ENCODE measurements at places on chromosomes 12 and 14. TPM values are rescaled to one million over a fixed set of nuclear protein-coding genes. Genes with fewer than 3 reads are reported as not detected.

GRCh38 chr12:128586451-128587029, 237.2 kb downstream of the SLC15A4 start:
- no peak overlapping the region for H3K27ac ChIP-seq
- H3K36me3 ChIP-seq, result peaks cover 3% of the 10 kb centered on the region
- H3K27me3 ChIP-seq, result peaks cover 2% of the 10 kb centered on the region
- H3K4me1 ChIP-seq, result peaks cover 20% of the 10 kb centered on the region

DNA sequence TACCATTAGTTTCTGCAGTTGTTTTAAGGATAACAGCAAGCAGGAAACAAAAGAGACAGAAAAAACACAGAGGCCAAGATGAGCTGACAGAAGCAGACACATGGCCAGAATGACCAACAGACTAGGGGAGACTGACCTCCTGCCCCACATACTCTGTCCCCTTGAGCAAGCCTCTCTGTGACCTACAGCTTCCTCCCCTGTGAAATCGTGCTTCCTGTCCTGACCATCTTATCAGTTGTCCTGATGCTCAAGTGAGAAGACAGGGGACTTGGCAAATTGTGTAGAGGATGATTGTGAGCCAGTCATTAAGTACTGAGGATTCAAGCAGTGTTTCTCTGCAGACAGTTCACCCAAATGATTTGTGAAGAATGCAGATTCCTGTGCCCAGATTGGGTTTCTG, 229.0 kb downstream of the SLC41A2 start:
- H3K36me3 ChIP-seq, result peaks cover 3% of the 10 kb centered on the region
- H3K4me3 ChIP-seq, result no peak overlapping the region
- no peak overlapping the region for H3K27ac ChIP-seq
- H3K27me3 ChIP-seq, result no peaks in the 10 kb centered on the region
- peaks cover 25% of the 10 kb centered on the region for H3K4me1 ChIP-seq

- H3K27me3 ChIP-seq, result peaks cover 3% of the 10 kb centered on the region
- no peaks in the 10 kb centered on the region for H3K36me3 ChIP-seq
- H3K4me3 ChIP-seq, result no peak overlapping the region
- H3K27ac ChIP-seq, result no peak overlapping the region
- DNase-seq, result peak; percentile 68
- H3K4me1 ChIP-seq, result no peaks in the 10 kb centered on the region
Measured at GRCh38 chr14:22112004-22112403, 438.4 kb upstream of the OR4E1 start.

DNA sequence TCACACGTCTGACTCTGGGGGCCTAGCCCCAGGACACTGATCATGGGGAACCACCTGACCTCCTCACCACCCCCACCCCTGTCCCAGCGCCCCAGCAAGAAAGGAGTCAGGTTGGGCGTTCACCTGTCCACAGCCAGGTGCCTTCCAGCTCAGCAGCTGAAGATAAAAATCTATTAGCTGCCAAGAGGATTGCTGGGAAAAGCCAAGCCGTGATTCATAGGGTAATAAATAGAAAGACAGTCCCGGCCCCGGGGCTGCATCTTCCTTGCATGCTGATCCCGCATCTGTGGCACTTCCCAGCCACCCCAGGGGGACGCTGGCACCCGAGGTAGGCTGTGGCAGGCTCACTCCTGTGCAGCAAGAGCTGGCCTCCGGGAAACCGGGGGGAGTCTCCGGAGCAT, 70.2 kb upstream of the NCOR2 start:
- H3K27ac ChIP-seq, result no peak overlapping the region
- H3K36me3 ChIP-seq, result peaks cover 9% of the 10 kb centered on the region
- H3K27me3 ChIP-seq, result peaks cover 3% of the 10 kb centered on the region
- no peak for DNase-seq
- peaks cover 35% of the 10 kb centered on the region for H3K4me1 ChIP-seq

DNA sequence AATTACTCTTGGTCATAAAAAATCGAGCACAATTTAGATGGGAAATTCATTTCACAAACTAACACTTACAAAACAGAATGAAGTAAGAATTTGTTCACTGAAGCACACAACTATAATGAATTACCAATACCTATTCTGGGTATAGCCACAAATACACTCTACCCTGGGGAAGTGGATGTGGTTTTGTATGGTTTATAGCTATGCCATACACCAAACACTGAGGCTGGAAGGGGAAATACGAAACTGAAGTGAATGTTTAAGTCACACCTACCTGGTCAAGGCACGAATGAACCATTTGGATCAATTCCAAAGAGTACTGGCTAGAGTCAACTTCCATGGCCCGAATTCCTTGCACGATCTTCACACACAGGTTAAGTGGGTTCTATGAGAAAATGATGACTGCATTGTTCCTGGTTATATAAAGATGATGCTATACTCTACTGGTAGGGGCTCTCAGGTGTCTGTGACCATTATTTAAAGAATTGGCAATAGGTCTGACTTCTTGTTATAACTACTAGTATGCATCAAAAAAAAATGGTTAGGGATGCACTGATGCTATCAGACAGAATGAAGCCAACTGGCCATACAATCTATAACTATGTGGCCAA, 12.8 kb downstream of the NEK9 start:
- H3K4me1 ChIP-seq, result no peaks in the 10 kb centered on the region
- H3K4me3 ChIP-seq, result no peak overlapping the region
- no peak overlapping the region for H3K27ac ChIP-seq
- no peaks in the 10 kb centered on the region for H3K36me3 ChIP-seq
- H3K27me3 ChIP-seq, result no peaks in the 10 kb centered on the region

GRCh38 chr14:69342928-69343525, 55.1 kb downstream of the ERH start:
- H3K4me1 ChIP-seq, result peaks cover 8% of the 10 kb centered on the region
- H3K27ac ChIP-seq, result no peak overlapping the region

DNA sequence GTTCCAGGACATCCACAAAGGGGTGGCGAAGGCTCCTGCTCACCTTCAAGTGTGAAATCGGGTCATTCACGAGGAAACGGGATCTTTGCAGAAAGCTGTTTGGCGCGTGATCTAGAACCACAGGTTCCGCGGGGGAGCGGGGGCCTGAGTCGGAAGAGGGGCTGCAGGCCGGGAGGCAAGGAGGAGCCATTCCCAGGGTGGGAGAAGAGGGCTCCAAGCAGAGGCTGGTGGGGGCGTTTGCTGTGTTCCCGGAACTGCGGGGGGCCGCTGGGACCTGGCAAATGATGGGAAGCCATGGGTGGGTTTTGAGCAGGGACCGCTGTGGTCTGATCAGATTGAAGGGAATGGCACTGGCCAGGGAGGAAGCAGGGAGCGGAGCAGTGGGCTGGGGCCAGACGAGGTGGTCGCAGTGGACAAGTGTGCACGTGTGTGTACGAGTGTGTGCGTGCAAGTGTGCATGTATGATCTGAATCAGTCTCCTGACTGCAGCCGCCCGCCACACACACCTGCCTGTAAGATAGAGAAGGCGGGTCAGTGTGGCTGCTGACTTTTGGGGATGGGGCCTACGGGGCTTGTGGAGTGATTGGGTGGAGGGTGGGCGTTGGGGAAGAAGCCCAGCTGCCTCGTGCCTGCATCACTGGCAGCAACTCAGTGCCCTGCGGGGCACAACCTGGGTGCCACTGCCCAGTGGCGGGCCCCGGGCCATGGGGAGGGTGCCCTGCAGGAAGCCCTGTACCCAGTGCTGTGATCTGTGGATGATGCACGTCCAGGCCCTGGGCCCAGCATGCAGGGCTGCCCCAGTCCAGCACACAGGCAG, 141.9 kb downstream of the KIF26A start:
- peaks cover 3% of the 10 kb centered on the region for H3K27me3 ChIP-seq
- H3K27ac ChIP-seq, result no peak overlapping the region
- peak; percentile 10 for DNase-seq
- peaks cover 14% of the 10 kb centered on the region for H3K4me1 ChIP-seq

DNA sequence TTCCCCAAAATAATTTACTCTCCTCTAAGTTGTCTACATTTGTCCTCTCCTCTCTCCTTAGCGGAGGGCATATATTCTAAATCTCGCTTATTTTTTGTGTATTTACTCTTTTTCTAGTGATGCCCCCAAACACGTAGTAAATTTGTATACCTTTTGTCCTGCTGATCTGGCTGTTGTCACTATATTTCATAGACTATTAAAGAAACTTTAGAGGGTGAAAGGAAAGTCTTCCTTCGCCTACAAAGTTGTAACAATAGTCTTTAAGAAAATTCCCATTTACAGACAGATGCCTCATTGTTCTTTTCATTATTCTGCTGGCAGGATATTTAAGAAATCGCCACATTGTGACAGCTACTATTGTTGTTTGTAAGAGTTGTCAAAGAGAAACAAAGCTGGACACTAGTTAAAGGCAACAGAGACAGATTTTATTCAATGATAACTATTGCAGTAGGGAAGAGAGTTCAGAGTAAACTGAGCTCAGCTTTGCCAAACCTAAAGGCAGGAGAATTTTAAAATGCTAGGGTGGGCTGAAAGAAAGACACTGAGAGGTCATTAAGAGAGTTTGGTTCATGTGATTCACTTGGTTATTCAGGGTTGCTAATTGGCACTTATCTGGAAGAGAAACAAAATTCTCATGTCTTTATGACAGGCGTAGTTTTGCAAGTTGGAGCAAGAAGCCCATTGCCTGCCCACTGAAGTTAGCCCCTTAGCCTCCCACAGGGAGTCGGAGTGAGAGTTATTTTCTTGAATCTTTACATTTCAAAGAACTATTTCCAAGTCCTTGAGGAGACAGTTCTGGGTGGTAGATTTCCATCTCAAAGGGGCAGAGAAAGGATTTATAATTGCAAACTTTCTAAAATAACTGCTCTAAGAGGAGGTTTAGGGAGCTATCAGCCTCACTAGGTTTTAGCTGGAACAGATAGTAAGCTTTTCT, 1272.5 kb upstream of the SEL1L start:
- no peak for DNase-seq
- H3K4me3 ChIP-seq, result no peak overlapping the region
- no peak overlapping the region for H3K27ac ChIP-seq
- H3K27me3 ChIP-seq, result no peaks in the 10 kb centered on the region
- H3K4me1 ChIP-seq, result no peaks in the 10 kb centered on the region

SLCO1B3 gene
- total RNA-seq, result not detected

TBX3 gene
- 3.0 TPM for total RNA-seq

SLCO1B1 gene
- not detected for total RNA-seq
